ENCODE measurements at places on chromosomes 5 and 9. TPM values are rescaled to one million over a fixed set of nuclear protein-coding genes. Genes with fewer than 3 reads are reported as not detected.

TSLP gene
- 3.5 TPM for polyA plus RNA-seq

C5orf52 gene
- polyA plus RNA-seq = not detected

DNA sequence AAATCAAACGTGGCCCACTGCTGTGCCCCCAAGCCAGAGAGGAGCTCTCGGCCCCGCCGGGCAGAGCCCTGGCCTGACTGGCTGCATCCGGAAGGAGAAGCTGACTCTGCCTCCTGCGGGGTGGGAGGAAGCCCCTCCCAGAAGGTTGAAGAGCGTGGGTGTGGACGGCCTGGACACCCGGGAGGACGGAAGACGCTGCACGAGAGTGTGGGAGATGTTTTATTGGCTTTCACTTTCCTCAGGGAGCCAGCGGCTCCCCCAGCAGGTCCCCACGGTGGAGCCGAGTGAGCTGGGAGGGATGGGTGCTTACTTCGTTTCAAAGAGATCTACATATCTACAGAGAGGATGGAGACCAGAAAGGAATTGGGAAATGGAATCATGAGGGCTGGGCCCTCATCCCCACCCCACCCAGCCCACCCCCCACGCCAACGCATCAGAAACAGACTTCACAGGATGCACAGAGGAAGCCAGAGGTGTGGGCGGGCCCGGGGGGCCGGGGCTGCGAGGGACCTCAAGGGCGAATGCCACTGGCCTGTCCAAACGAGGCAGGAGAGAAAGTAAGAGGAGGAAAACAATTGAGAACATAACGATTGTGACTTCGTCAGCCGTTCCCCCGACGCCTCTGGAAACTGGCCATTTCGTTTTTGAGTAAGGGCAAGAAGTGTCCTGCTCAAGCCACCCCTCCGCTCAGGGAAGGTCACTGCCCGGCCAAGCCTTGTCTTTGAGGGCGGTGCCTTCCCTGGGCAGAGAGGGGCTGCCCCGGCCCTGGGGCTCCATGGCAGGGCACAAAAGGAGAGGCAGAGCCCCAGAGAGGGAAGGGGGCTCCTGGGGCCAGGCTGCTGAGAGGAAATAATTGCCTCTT, 32.1 kb downstream of the FAM163B start:
- peaks cover 14% of the 10 kb centered on the region for H3K4me1 ChIP-seq
- H3K36me3 ChIP-seq = no peaks in the 10 kb centered on the region
- H3K4me3 ChIP-seq = no peak overlapping the region
- H3K27me3 ChIP-seq = peaks cover 60% of the 10 kb centered on the region
- no peak for DNase-seq
- no peak overlapping the region for H3K27ac ChIP-seq

GRCh38 chr9:14941501-14942405, 31.5 kb upstream of the FREM1 start:
- no peaks in the 10 kb centered on the region for H3K36me3 ChIP-seq
- H3K27me3 ChIP-seq = no peaks in the 10 kb centered on the region
- H3K27ac ChIP-seq = no peak overlapping the region
- no peaks in the 10 kb centered on the region for H3K4me1 ChIP-seq
- DNase-seq = peak; percentile 58
- no peak overlapping the region for H3K4me3 ChIP-seq

Measured in stomach (tissue), 19 donors.